ENCODE measurements at places on chromosomes 12 and 14. TPM values are rescaled to one million over a fixed set of nuclear protein-coding genes. Genes with fewer than 3 reads are reported as not detected.

Gene CD69
- polyA plus RNA-seq, result 0.22 TPM

Gene PIWIL1
- not detected for polyA plus RNA-seq

DNA sequence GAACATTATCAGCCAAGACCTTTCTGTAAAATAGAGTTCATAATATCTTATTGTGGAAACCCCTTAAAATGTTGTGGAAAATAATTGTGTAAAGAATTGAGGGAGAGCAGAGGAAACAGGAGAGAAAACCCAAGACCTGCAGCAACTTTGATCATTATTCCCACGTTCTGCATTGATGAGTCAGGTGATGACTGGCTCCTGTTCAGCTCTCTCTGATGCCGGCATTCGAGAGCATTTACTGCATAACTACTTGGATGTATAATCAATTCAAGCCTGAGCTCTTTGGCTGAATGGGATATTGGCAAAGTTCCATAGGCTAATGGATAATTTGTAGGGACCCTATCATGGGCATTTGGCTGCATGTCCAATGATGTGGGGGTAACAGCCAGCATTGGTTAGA is 176.3 kb upstream of the ARID2 start:
- DNase-seq, result no peak

- no peak for DNase-seq
Observed at GRCh38 chr12:131855521-131856142, 27.4 kb downstream of the MMP17 start.

DNA sequence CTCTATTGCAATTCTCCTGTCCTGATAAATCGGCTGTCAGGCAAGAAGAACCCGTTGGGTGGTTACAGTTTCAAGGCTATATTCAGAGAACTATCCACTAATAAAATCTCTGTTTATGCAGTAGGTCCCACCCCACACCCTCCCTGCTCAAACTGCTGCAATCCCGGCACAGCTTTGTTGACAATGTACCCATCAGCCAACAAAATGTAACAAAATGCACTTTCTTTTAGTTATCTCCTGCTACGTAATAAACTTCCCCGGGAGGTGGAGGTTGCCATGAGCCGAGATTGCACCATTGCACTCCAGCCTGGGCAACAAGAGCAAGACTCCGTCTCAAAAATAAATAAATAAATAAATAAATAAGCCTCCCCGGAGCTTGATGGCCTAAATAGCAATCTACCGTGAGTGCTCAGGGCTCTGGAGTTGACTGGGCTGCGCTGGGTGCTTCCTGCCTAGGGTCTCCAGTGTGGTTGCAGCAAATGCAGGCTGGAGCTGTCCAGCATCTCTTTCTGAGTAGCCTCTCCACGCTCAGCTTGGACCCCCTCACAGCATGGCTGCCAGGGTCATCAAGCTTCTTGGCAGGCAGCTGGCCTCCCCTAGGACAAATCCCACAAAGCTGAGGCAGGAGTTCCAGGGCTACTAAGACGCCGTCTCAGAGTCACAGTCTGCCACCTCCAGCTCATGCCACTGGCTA is 43.2 kb upstream of the FBRSL1 start:
- DNase-seq, result no peak

- DNase-seq, result no peak
Observed at GRCh38 chr12:32098112-32098511, 8.5 kb upstream of the BICD1 start.

GRCh38 chr14:94769391-94770250 is at the start of gene GSC:
Gene GSC, minus strand, starts transcription at chr14:94770113. Its CDS starts 98 bp downstream, at chr14:94770015.
- peak; percentile 42 for DNase-seq

DNA sequence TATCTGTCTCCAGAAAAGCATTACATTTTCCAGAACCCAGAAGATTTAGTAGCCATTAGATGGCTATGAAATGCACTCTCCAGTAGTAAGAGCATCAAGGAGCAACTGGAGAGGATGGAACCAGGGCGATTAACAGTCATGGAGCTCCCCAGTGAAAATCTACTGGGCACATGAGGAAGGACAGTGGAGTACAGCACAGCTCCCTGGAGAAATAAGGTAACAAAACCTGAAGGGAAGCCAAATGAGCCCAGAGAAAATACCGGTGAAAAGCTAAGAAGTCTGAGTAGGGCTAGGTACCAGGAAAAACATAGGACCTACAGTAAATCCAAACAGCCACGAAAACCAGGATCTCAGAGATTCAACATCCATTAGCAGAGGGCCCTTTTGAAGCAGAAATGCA is 21.6 kb downstream of the SOX5 start:
- no peak for DNase-seq

- DNase-seq, result no peak
Observed at GRCh38 chr14:101719708-101720107, 41.8 kb upstream of the PPP2R5C start.

GRCh38 chr14:68594737-68595380 is 198.0 kb downstream of the ZFP36L1 start:
- no peak for DNase-seq

- DNase-seq, result no peak
Observed at GRCh38 chr12:51977320-51977753, 25.8 kb downstream of the ACVR1B start.

DNA sequence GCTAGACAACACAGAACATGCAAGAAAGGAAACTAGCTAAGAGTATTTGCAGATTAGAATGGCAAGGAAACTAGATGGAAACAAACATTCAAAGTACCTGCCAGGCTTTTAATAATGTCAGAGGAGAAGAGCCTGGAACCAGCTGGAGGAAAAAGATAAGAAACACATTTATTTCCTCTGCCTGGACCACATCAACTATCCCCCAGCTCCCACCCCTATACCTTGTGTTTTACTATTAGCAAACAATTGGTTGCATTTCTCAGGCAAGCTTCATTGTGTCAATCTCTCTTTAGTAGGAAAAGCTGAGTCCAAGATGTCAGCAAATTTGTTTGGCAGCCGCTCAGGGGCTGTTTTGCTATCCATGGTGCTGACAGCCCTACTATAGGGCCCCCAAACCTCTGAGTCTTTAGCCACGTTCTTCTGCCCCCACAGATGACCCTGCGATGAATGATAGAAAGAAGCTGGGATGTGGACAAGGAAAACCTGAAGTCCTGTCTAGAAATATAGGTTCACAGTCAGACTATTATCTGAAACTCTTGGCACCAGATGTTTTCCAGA is 11.6 kb upstream of the SYNDIG1L start:
- DNase-seq, result no peak

DNA sequence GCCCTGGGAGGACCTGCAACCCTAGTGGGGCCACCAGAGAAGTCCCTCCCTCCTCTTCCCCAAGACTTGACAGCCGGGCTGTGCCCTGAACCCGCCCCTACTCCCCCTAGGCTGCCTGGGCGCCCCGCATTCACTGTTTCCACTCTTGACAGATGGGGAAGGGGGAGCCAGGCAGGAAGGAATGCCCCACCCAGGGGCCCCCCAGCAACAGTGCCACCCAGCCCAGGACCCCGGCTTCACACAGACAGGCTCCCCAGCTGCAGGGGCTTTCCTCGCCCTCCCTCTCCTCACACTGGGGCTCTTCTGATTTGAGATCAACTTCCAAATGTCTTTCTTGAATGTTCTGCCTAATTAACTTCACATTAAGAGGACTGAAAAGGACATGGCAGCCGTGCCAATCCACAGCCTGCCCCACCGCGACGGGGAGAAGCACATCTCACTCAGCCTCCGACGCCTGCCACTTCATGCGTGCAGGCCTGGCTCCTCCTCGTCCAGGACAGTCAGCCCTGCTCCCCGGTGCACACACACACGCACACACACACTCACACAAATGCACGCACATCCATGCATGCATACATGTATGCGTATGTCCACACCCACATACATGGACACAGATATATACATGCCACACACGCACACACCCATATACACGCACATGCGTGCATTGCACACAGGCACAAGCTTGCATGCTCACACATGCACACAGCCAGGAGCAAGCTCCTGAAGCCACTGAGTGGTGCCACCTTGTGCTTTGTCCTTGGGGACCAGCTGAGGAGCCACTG is 19.6 kb upstream of the C14orf180 start:
- no peak for DNase-seq

GRCh38 chr14:46057799-46058198 is 593.8 kb downstream of the RPL10L start:
- DNase-seq, result no peak

- DNase-seq, result no peak
Observed at GRCh38 chr12:3417937-3418462, 73.0 kb upstream of the PRMT8 start.

- no peak for DNase-seq
Observed at GRCh38 chr14:85732031-85732430, 202.1 kb downstream of the FLRT2 start.

- no peak for DNase-seq
Observed at GRCh38 chr12:45518291-45519235, 210.9 kb upstream of the ARID2 start.

DNA sequence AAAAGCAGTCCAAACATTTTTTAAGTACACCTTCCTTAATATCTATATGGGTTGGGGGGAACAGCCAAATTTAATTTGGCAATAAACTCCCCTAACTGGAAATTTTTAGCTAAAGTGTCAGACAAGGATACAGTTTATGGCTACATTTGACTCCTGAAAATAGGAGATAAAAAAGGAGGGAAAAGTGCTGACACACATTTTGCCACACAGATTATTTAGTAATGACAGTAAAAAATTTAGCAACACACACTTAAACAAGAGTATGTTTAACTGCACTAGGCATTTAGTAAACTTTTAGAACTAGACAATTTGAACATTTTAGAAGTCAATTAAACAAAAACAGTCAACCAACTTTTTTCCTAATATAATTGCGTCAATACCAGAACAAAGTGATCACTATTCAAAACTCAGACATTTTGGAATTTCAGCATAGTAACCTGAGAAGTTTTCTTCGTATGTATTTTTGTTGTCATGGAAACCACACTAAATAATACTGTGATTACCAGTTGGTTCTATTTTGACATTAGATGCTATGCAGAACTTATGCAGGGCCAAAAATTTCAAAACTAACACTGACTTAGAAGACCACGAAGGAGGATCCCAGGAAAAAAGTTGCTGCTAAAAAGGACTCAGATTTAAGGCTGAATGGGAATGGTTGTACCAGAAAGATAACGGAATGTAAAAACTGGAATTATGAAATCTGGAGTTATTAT is 13.4 kb downstream of the GMFB start:
- no peak for DNase-seq

DNA sequence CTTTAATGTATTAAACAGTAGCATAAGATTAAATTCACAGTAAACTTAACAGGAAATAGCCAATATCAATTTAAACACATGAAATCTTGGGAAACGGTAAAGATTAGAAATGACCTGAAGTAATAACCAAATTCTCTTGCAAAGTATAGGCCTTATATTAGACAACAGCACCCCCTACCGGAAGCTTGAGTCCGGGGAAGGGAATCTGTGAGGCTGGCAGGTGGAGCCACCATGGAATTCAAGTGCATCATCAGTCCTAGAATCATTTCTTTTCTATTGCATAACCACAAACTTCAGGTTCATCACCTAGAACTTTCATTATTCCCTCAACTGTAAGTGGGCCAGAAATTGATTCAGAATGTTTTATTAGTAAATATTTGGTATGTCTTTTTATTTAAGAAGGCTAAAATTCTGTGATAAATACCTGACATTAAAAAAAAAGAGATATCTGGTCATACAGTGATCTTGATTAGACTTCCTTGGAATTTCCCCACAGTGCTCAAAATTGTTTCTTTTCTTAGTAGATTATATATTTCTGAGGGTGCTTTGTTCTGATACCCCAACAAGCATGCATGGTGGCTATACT is 48.6 kb downstream of the AP5M1 start:
- peak; percentile 25 for DNase-seq
